GM10248 (cell line): ENCODE measurements at places on chromosomes 2 and 18.

GRCh38 chr2:52308156-52308555 lies 1276.2 kb upstream of the NRXN1 start:
- no peak for DNase-seq

- DNase-seq, result no peak
Observed at GRCh38 chr2:195569255-195569654, 87.8 kb upstream of the SLC39A10 start.

- no peak for DNase-seq
Observed at GRCh38 chr2:216490061-216490460, 8.6 kb upstream of the RPL37A start.

- DNase-seq, result peak; percentile 36
Observed at GRCh38 chr2:109031476-109032228, 42.6 kb upstream of the EDAR start.
